Activated gamma-delta T cell treated with anti-CD3 and anti-CD28 coated beads, Interleukin-2, amount 50 U/mL, for 16 hours (primary cell): ENCODE measurements at places on chromosomes 16 and 17.

GRCh38 chr17:49969134-49969759 lies at the start of gene DLX4:
Gene DLX4 (plus strand): TSS chr17:49969190. CDS start chr17:49969469, 279 bp downstream.
- DNase-seq = no peak

GRCh38 chr16:14600164-14600563 lies 29.9 kb downstream of the PARN start:
- DNase-seq = no peak

GRCh38 chr16:67431775-67432505 lies 1.0 kb downstream of the HSD11B2 start:
- DNase-seq = no peak

DNA sequence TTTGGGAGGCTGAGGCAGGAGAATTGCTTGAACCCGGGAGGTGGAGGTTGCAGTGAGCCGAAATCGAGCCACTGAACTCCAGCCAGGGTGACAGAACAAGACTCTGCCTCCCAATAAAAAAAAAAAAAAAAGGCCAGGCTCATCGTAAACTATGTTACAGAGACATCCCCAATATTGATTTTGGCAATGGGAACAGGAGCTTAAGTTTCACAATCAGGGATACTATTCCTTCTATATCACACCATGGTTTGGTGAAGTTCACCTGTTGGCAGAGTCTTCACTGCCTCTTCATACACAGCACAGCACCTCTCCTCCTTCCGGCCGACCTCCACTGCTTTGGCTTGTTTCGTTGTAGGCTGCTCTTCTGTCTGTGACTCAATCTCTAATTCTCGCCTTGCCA lies 21.2 kb downstream of the UTP6 start:
- DNase-seq = no peak

- peak; percentile 60 for DNase-seq
Measured at GRCh38 chr17:77887464-77888241, 70.8 kb upstream of the TNRC6C start.

- DNase-seq = no peak
Measured at GRCh38 chr17:16929757-16930520, 42.0 kb downstream of the TNFRSF13B start.

DNA sequence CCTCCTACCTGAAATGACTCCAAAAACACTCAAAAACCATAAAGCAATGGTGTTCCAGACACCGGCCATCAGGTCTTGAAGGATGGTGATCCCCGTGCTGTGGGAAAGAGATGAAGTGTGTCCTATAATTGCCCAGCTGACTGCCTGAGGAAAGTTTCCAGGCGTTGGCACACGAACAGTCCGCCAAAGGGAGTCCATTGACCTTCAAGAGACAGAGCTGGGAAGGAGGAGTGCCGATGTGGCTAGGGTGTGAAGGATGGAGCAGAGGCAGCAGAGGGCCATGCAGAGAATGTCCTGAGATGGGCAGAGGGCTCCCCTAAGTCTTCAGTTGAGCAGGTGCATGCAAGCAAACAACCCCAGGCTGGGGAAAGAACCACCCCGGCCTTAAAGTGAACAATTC lies 11.9 kb upstream of the NUBP1 start:
- DNase-seq = no peak

DNA sequence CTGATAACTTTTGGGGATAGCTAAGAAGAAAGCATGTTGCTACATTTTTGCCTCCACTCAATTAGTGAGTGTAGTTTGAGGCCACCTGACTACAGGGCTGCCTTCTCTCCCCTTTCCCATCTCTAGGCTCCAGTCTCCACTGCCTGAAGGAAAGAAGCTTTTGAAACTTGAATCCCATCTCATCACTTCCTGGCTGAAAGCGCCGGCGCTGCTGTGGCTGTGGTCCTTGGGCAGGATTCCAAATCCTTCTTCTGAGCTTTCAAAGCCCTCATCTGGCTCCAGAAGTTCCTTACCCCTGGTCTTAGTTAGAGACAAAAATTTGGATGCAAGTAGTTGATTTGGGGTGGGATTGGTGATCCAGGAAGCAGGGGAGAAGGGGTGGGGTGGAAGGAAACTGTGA lies 119.4 kb downstream of the FOXL1 start:
- no peak for DNase-seq

- peak; percentile 56 for DNase-seq
Measured at GRCh38 chr17:47850692-47851573, at the start of gene SP6. Gene SP6 (minus strand): TSS chr17:47851163. CDS start chr17:47848429, 2,734 bp downstream.

- DNase-seq = no peak
Measured at GRCh38 chr17:81465910-81466309, 46.7 kb downstream of the ACTG1 start.

DNA sequence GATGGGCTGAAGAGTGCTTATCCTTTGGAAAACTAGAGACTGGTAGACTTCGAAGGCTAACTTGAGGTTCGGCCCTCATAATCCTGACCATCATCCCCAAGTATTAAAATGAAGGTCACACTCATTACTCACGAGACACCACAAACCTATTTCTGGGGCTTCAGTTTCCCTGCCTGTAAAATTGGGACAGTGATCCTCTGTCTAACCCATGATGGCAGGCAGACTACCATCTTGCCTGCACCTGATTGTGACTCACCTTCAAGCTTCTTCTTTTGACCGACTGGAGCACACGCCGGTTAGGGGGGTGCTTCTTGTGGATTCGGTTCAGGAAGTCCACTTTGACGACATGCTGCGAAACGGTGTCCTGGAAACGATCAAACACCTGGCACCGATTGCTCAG lies 14.2 kb upstream of the DHRS13 start:
- DNase-seq = no peak

GRCh38 chr17:28366605-28367004 lies 1.6 kb upstream of the SEBOX start:
- DNase-seq = no peak

DNA sequence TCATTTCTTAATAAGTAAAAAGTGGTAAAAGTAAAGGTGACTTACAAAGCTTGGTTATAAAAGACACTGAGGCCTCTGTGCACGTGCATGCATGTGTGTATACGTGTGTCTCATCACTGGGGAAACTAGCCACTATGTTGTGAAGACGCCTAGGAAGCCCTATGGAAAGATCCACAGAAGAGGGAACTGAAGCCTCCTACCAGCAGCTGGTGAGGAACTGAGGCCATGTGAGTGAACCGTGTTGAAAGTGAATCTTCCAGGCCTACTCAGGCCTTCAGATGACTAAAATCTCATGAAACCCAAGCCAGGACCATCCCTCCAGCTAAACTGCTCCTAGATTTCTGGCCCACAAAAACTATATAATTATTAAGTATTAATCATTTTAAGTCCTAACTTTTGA lies 23.7 kb downstream of the PHLPP2 start:
- DNase-seq = no peak
